ENCODE measurements at places on chromosomes 2 and 18. TPM values are rescaled to one million over a fixed set of nuclear protein-coding genes. Genes with fewer than 3 reads are reported as not detected.

GRCh38 chr2:64410671-64411070 lies 43.3 kb upstream of the LGALSL start:
- H3K27ac ChIP-seq = no peak overlapping the region
- no peaks in the 10 kb centered on the region for H3K27me3 ChIP-seq
- peaks cover 5% of the 10 kb centered on the region for H3K4me1 ChIP-seq
- no peaks in the 10 kb centered on the region for H3K36me3 ChIP-seq

DNA sequence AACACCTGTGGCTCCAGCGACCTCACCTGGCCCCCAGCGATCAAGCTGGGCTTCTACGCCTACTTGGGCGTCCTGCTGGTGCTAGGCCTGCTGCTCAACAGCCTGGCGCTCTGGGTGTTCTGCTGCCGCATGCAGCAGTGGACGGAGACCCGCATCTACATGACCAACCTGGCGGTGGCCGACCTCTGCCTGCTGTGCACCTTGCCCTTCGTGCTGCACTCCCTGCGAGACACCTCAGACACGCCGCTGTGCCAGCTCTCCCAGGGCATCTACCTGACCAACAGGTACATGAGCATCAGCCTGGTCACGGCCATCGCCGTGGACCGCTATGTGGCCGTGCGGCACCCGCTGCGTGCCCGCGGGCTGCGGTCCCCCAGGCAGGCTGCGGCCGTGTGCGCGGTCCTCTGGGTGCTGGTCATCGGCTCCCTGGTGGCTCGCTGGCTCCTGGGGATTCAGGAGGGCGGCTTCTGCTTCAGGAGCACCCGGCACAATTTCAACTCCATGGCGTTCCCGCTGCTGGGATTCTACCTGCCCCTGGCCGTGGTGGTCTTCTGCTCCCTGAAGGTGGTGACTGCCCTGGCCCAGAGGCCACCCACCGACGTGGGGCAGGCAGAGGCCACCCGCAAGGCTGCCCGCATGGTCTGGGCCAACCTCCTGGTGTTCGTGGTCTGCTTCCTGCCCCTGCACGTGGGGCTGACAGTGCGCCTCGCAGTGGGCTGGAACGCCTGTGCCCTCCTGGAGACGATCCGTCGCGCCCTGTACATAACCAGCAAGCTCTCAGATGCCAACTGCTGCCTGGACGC lies 4.9 kb downstream of the GPR35 start:
- H3K27ac ChIP-seq = no peak overlapping the region
- no peaks in the 10 kb centered on the region for H3K4me1 ChIP-seq
- DNase-seq = no peak

GRCh38 chr18:25262920-25263319 lies 89.0 kb downstream of the ZNF521 start:
- H3K36me3 ChIP-seq = no peaks in the 10 kb centered on the region
- no peaks in the 10 kb centered on the region for H3K4me1 ChIP-seq
- no peak overlapping the region for H3K27ac ChIP-seq

DNA sequence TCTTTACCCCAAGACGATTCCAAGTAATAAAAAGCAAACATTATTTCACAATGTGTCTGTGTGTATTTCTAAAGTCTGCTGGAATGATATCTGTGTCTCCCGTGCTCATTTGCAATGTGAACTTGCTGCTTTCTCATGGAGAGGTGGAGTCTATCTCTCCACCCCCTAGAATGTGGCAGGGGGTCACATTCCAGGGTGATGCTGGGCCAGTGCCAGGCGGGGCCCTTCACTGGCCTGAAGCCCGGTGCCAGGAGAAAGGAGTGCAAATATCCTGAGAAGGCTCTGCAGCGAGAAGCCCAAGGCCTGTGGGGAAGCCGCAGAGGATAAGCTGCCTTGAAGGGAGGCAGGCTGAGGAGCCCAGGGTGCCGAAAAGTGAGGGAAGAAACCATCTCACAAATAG lies 26.8 kb upstream of the LDLRAD4 start:
- H3K27ac ChIP-seq = no peak overlapping the region
- no peaks in the 10 kb centered on the region for H3K36me3 ChIP-seq
- no peak for DNase-seq
- no peak overlapping the region for H3K4me3 ChIP-seq
- H3K27me3 ChIP-seq = no peaks in the 10 kb centered on the region

DNA sequence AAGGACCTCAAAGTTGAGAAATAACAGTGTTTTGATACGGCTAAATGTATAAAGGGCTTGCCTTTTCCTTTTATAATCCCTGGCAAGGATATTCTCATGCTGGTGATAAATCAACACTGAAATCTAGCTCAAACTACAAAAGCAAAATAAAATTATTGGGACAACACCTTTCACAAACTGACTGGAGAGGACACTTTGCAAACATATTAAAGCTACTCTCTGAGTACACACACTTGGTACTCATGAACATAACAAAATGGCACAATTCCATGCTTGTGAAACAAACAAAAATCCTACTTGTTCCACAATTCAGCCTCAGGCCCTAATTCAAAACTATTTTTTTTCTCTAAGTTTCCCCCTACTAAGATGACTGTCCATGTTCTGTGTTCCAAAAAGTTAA lies 305.8 kb downstream of the ETAA1 start:
- no peaks in the 10 kb centered on the region for H3K4me1 ChIP-seq
- no peaks in the 10 kb centered on the region for H3K27me3 ChIP-seq
- H3K27ac ChIP-seq = no peak overlapping the region
- H3K4me3 ChIP-seq = no peak overlapping the region

DNA sequence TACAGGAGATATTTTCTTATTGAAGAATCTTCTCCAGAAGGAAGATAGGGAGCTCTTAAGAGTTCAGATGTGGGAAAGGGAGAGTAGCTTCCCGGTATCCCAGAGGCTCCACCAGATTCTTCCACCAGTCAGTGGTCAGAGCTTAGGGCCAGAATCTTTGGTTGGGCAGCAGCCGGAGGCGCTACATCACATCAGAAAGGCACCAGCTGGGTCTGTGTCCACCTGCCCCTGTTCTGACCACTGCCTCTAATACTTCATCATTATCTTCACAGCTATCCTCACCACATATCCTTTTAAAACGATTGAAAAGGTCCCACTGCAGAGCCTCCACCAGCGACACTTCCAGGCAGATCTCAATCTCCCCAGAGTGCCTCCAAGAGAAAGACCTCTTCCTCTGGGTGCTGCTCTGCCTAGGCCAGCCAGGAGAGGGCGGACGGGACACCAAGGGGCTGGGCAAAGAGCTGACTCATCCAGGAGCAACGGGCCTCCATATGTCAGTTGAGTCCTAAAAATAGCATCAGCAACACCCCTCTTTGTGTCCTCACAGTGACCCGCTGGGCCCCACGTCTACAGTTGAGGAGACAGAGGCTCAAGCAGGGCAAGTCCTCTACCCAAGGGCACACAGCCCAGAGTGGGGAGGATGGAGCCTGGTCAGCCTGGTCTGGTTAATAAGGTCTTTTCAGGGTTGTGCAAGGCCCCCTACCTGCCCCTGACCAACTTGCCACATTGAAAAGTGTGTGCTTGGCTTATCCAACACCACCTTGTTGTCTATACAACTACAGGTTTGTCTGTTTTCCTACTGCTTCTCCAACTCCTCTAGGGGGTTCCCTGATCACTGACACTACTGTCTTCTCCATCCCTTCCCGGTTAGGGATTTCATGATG lies 81.2 kb downstream of the ADD2 start:
- no peaks in the 10 kb centered on the region for H3K27me3 ChIP-seq
- no peaks in the 10 kb centered on the region for H3K36me3 ChIP-seq
- no peak overlapping the region for H3K4me3 ChIP-seq
- DNase-seq = no peak
- H3K4me1 ChIP-seq = no peaks in the 10 kb centered on the region
- no peak overlapping the region for H3K27ac ChIP-seq

GRCh38 chr2:119792907-119793312 lies 33.2 kb downstream of the PTPN4 start:
- no peaks in the 10 kb centered on the region for H3K36me3 ChIP-seq
- no peaks in the 10 kb centered on the region for H3K27me3 ChIP-seq
- no peak for DNase-seq
- no peak overlapping the region for H3K4me3 ChIP-seq
- no peaks in the 10 kb centered on the region for H3K4me1 ChIP-seq
- H3K27ac ChIP-seq = no peak overlapping the region

DNA sequence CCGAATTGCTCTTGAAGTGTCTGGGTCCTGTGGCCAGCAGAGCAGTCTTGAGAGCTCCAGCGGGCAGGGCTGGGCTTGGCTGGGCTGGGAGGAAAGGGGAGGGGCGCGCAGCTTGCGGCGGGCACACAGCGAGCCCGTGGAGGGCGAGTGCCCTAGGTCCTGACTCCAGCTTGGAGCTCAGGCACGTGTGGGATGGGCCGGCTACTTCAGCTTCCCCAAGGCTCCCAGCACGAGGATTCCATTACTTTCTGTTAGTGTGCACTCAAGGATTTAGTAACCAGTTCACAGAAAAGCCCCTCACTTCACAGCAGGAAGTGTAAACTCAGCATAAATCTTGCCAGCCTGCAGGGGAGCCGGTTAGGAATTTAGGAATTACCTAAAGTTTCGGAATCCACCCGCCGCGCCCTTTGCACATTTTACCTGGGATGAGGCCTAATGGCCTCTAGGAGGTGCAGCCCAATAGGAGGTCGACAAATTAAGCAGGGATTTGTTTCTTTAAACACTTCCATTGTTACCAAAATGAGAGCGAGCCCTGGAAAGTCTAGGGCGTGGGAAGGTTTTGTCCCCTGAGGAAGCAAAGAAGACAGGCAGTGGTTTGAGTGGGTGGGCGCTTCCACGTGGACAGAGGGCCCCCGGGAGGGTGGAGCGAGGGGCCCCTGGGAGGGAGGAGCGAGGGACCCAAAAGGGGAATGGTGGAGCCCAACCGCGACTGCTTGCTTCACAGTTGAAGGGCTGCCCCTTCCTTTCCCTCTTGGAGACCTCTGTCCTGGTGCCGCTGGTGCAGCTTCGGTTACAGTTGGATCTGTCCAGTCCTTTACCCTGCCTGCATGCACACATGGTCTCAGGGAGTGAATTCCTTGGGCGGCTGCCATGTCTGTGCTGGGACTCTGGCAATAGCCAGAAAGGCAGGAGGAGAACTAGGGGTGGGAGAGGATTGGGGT lies 93.3 kb downstream of the CTAGE1 start:
- no peak overlapping the region for H3K27ac ChIP-seq
- no peaks in the 10 kb centered on the region for H3K4me1 ChIP-seq
- H3K4me3 ChIP-seq = peak overlapping the region; percentile 59

GRCh38 chr2:196225213-196225612 lies 53.8 kb upstream of the STK17B start:
- DNase-seq = no peak
- H3K4me3 ChIP-seq = no peak overlapping the region
- H3K27ac ChIP-seq = no peak overlapping the region
- H3K27me3 ChIP-seq = no peaks in the 10 kb centered on the region
- no peaks in the 10 kb centered on the region for H3K4me1 ChIP-seq
- no peaks in the 10 kb centered on the region for H3K36me3 ChIP-seq

DNA sequence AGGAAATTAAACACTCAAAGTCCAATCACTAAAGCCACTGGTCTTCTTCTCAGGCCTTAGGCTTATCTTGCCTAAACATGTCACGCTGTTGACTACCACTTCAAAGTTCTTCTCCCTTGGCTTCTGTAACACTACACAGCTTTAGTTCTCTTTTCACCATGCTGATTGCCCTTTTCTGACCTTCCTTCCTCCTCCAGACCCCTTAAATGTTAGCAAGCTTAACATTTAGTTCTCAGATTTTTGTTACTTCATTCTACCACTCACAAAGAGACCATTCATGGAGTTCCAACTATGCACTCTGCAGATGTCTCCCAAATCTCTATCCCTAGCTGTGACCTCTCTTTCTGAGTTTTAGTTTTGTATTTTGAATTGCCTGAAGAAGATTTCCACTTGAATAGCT lies 64.4 kb downstream of the TTC21B start:
- no peaks in the 10 kb centered on the region for H3K27me3 ChIP-seq
- peaks cover 3% of the 10 kb centered on the region for H3K36me3 ChIP-seq
- no peak overlapping the region for H3K27ac ChIP-seq
- no peak for DNase-seq
- H3K4me3 ChIP-seq = no peak overlapping the region

- no peak overlapping the region for H3K4me3 ChIP-seq
- no peak for DNase-seq
- no peaks in the 10 kb centered on the region for H3K4me1 ChIP-seq
Measured at GRCh38 chr18:79384151-79384807, 11.5 kb upstream of the NFATC1 start.

GRCh38 chr18:35458677-35459441 lies 38.9 kb downstream of the INO80C start:
- no peaks in the 10 kb centered on the region for H3K4me1 ChIP-seq
- no peaks in the 10 kb centered on the region for H3K36me3 ChIP-seq
- no peak overlapping the region for H3K27ac ChIP-seq

GRCh38 chr2:328761-329160 lies 40.9 kb upstream of the ALKAL2 start:
- H3K4me3 ChIP-seq = no peak overlapping the region
- no peak for DNase-seq
- H3K36me3 ChIP-seq = no peaks in the 10 kb centered on the region
- no peaks in the 10 kb centered on the region for H3K27me3 ChIP-seq
- no peaks in the 10 kb centered on the region for H3K4me1 ChIP-seq
- no peak overlapping the region for H3K27ac ChIP-seq

DNA sequence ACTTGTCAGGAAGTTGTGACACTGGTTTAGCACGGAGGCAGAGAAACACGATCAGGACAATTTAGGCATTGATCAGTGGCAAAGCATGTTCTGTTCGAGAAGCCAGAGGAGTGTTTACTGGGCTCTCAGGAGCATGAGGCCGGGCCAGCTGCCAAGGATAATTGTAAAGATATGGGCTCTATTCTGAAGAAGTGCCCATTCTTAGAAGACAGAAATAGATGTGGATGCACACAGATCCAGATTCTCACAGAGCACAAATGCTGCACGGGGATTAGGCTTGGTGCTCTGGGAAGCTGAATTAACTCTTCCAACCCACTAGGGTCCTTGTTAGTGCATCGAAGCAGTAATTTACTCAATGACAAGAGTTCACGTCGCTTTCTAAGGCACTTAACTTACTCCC lies 16.2 kb downstream of the AFF3 start:
- no peak for DNase-seq
- H3K27me3 ChIP-seq = no peaks in the 10 kb centered on the region
- no peaks in the 10 kb centered on the region for H3K4me1 ChIP-seq
- H3K36me3 ChIP-seq = no peaks in the 10 kb centered on the region
- H3K4me3 ChIP-seq = no peak overlapping the region

DNA sequence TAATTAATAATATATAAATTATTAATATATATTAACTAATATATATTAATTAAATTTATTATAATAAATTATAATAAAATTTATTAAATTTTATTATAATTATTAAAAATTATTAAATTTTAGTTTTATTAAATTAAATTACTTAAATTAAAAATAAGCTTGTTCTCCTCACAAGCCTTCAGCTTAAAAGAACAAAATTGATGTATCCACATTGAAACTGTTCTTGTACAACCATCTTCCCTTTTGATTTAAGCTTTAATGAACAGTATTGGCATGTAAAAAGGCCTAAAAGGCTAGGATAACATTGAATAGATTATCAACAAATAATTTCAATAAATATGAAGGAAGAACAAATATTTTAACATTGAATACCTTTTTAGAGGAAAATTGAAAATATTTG lies 62.4 kb upstream of the XIRP2 start:
- H3K27me3 ChIP-seq = no peaks in the 10 kb centered on the region
- H3K27ac ChIP-seq = no peak overlapping the region
- no peaks in the 10 kb centered on the region for H3K36me3 ChIP-seq
- no peak overlapping the region for H3K4me3 ChIP-seq

Gene GAD1
- total RNA-seq = 0.15 TPM

Gene CIB4
- total RNA-seq = not detected

Gene MREG
- total RNA-seq = 16.1 TPM

Gene MC5R
- total RNA-seq = not detected

Gene ARHGEF33
- total RNA-seq = 1.9 TPM

Gene ALPI
- not detected for total RNA-seq

Gene ST8SIA5
- 0.29 TPM for total RNA-seq

Gene LIPT1
- 9.8 TPM for total RNA-seq

Gene ATP5F1A
- total RNA-seq = 357 TPM

Gene PNO1
- total RNA-seq = 18.9 TPM
